ENCODE measurements at places on chromosomes 5 and 9.

DNA sequence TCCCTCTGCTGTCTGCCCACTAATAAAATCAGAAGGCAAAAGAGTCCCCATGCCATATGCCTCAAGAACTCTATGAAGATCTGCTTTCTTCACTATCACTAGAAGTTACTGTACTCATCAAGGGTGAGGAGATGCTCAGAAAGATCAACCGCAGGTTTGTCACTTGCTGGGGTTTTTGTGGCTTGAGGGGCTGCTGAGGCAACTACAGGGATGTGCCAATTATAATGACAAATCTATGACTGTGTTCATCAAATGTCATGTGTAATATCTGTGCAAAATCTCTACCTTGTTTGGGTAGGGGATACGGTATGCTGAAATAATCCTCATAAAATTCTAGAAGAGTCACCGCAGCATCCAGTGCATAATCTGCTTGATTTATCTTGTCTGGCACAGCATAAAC is 13.0 kb downstream of the ERAP1 start:
- no peak for DNase-seq

GRCh38 chr5:180311216-180311615 is 19.3 kb upstream of the MAPK9 start:
- no peak for DNase-seq

DNA sequence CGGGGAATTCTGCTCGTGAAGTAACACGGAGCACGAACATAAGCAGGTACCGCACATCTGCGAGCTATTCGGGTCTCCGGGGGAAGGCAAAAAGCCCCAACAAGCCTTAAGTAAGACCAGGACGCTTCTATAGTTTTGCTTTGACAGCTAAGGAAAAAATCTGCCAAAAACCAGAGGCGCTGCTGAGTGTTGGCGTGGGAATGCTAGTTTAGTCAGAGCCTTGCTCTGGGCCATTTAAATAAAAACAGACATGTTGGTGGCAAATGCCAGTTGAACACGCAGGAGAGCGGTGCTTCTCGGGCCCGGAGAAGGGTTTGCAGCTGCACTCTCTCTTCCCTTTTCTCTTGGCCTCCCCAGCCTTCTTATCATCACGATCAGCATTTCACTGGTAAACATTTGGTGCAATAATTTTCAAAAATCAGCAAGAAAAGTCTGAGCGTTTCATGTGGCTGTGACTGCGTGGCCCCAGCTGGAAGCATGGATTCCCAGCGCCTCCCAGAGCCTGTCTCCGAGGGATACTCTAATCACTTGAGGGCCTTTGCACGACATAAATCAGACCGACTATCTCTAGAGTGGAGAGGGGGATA is 6.4 kb upstream of the NOTCH1 start:
- no peak for DNase-seq

DNA sequence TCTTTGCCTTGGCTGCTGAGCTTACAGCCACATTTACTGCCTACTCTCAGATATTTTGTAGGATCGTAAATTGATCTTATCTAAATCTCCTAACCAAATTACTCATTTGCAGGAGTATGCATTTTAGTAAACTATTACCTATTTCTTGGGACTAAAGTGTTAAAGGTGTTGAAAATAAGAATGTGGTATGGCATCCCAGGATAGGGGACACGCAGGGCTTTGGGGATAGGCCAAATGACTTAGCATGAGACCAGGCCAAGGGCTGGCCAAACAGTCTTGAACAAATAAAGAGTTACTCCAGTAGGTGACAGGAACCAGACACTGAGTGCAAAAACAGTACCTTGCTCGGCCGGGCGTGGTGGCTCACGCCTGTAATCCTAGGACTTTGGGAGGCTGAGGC is 25.1 kb downstream of the TBC1D2 start:
- DNase-seq, result no peak

DNA sequence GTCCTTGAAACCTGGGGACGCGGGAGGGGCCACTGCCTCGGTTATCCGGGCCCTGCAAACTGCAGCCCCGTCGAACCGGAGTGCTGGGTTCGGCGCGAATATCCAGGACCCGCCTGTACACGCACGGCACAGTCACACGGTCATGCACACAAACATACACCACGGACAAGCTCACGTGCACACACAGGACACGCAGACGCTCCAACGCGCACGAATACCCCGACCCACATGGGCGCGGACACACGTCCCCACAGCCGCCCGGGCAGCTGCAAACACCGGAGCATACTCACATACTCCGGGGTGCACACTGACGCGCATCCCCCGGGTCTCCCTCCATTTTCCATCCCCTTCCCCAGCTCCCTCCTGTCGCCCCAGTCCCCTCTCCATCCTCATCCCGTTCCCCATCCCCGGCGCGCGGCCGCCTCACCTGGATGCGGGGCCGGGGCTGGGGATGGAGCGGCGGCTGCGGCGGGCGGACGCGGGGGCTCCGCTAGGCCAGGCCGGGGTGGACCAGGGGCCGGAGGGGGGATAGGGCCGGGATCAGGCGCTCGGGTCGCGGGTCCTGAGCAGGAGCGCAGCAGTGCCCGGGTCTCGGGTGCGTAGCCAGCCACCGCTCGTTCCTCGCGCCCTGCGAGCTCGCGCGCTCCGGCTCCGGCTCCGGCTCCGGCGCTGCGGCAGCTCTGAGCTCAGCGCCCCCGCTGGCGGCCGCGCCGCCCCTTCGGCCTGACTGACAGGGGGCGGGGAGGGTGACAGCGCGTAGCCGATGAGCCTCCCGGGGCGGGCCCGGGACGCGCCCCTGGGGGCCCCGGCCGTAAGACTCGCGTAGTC is at the start of the genes EIF4E1B and SNCB:
Gene EIF4E1B (plus strand): TSS at position 823 of the 828 bp plus-strand sequence. CDS start 12,113 bp downstream, outside the sequence.
Gene SNCB (minus strand): TSS at position 682 of the 828 bp plus-strand sequence. CDS start 880 bp downstream, outside the sequence.
- DNase-seq, result peak; percentile 87

DNA sequence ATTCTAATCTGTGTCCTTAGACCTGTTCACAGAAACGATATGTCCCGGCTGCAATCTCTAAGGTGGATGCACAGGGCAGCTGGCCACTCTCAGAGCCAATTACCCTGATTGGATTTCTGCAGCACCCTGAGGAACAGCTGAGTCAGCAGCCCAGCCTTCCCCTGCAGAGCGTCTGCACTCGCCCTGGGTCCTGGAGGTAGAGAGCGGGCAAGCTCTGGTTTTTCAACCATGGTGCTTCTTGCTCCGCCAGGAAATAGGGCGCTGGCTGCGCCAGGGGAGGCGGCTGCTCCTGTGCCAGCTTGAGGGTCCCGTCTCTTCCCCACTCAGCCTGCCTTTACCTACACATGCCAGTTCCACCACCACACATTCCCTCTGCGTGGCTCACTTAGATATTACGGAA is 19.2 kb downstream of the NDUFS6 start:
- no peak for DNase-seq

- no peak for DNase-seq
Observed at GRCh38 chr5:94423411-94423810, 195.0 kb downstream of the KIAA0825 start.
